Activated CD4-positive, CD25-positive, alpha-beta regulatory T cell (primary cell): ENCODE measurements at places on chromosomes 16 and 17.

DNA sequence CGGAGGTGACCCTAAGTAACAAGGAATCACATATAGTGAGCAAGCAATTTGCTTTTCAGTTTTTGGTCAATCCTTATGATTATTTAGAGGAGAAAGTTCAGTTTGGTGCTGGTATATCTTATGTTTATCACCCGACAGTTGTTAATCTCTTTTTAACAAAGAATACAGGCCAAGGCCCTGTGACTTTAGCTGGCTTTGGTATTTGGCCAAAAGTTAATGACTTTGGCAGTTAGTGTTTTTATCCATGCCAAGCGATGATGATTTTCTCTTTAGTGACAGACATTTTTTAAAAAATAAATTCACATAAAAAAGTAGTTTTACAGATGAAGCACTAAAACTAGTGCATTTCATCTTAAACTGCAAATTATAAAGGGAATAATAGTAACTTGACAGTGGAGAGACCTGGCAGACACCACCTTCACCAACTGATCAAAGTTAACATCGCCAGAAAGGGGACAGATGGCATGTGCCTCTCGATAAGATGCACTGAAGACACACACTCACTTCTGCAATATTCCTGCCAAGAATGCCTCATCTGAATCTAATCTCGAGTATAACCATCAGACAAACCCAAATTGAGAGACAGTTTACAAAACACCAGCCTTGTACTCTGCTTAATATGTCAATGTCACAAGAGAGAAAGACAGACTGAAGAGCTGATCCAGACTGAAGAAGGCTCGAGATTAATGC is 6.9 kb downstream of the DEXI start:
- DNase-seq, result no peak

GRCh38 chr17:4229627-4230541 is 33.9 kb downstream of the ANKFY1 start:
- DNase-seq, result no peak

GRCh38 chr17:28093999-28094716 is 51.7 kb downstream of the NLK start:
- DNase-seq, result no peak

DNA sequence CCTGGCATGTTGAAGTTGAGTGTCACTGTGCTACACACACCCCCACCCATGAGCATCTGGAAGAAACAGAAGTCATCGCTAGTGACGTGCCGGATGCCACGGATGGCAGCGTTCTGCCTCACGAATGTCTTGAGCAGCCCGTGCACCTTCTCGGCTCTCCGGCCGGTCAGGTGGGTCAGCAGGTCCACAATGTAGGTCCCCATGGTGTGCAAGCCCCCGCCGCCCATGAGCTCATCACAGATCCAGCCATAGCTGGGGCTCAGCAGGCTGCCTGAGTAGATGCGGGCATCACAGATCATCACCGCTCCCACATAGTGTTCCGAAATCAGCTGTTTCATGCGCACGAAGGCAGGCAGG is 8.9 kb downstream of the C16orf86 start:
- DNase-seq, result no peak

GRCh38 chr17:69539781-69540319 is 125.4 kb downstream of the MAP2K6 start:
- DNase-seq, result no peak

DNA sequence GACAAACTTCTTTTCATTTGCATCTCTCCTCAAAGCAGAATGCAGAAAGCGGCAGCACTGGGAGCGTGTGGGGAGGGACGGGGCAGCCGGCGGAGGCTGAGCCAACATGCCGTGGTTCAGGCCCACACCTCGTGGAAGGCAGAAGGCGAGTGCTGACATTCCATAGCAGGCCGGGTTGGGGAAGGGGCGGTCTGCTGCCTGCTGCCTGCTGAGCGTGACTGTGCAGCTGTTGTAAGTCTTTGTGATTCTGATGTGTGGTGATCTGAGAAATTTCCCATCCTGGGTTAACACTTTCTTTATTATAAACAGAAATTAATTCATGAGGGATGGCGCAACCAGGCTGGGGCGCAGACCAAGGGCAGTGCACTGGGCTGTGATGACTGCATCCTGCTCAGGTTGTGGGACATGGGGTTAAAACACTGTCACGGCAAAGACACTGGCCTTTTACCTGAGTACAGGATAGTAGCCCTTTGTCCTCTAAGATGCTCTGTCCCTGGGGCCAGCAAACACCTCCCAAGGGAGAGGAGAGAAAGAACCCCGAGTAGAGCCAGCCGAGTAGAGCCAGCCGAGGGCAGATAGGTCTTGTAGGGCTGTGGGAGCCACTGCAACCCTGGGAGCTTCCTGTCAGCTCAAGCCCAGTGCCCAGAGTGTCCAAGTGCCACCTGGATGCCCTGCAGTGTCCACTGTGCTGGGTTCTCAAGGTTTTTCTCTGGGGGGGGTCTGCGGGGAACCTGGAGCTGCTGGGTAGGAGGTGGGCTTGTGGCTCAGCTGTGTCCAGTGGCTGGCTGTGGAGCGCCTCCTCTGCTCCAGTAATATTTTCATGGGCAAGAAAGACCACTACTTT is 8.8 kb upstream of the DNASE1 start:
- DNase-seq, result no peak

GRCh38 chr17:48642059-48642842 is 16.1 kb upstream of the HOXB9 start:
- no peak for DNase-seq

GRCh38 chr17:77332034-77332971 is 191.5 kb downstream of the SEC14L1 start:
- no peak for DNase-seq

DNA sequence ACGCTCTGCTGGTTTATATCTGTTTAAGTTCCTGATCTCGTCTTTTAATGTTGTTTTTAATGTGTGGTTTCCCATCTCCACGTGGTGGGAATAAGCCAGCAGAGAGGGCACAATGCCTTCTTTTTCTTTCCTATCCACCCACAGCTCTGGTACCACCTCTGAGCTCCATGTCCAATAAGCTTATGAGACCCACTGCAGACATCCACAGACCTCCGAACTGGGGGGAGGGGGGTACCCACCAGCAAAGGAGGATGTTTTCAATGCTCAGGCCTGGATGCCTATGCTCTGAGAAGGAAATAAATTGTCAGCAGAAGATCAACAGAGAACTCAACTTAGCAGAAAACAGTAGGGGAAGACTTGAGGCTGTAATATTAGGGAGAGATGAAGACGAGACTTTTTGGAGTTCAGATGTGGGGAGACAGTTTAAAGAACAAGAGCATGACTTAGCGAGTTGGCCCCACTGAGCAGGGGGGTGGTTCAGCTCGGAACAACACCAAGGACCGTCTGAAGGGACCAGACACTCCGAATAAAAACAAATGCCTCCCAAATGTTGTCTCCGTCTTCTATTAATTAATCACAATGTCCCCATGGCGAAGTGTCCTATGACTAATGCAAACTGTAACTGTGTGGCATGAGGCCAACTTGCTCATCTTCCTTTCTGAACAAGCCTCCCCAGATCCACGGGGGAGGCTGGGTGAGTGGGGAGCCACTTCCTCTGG is 62.7 kb downstream of the GAS7 start:
- DNase-seq, result no peak

DNA sequence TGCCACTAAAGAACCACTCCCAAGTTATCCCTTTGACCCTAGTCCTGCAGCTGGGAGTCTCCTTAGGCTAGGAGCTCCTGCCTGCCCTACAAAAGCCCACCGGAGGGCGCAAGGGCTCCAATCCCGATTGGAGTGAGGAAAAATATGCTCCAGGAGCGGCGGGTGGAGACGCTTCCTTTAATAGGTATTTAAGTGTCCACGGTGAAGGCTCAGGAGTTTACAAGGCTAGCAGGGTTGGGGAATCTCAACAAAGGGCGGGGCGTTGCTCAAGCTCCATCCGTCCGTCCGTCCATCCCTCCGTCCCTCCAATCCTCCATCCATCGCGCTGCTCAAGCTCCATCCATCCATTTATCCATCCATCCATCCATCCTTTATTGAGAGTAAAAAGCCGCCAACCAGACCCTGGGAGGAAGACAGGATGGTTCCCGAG is 556 bp upstream of the SPNS1 start:
- no peak for DNase-seq
